ENCODE measurements at places on chromosomes 4 and X.

GRCh38 chr4:47032405-47033106, 1.2 kb downstream of the GABRB1 start:
- DNase-seq = peak; percentile 4

DNA sequence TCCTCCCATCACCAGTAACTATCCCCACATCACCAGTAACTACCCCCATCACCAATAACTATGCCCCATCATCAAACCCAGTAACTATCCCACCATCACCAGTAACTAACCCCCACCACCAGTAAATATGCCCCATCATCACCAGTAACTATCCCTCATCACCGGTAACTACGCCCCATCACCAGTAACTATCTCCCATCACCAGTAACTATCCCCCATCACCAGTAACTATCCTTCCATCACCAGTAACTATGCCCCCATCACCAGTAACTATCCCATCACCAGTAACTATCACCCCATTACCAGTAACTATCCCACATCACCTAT, 2.9 kb downstream of the ASMTL start:
- DNase-seq = no peak

- peak; percentile 85 for DNase-seq
These were observed 95.2 kb upstream of the RPS6KA3 start for GRCh38 chrX:20361890-20362262.

DNA sequence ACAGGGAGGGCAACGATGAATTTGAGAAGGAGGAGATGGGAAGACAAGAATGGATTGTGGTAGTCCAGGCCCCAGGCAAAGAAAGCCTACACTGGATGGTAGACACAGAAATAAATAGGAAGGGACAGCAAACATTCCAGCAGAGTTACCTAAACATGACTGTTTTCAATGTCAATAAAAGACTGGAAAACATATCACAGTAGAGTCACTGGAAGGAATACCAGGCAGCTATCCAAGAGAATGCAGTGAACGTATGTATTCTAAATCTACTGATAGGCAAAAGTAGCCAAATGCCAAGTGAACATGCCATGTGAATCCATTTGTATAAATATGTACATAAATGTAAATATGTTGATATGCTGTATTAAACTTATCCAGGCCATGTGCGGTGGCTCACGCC, 183.0 kb downstream of the PALLD start:
- DNase-seq = no peak

- DNase-seq = peak; percentile 72
These were observed 46.4 kb downstream of the GPAT3 start for GRCh38 chr4:83582289-83582785.

GRCh38 chr4:11894977-11895376, 466.3 kb upstream of the HS3ST1 start:
- DNase-seq = no peak

DNA sequence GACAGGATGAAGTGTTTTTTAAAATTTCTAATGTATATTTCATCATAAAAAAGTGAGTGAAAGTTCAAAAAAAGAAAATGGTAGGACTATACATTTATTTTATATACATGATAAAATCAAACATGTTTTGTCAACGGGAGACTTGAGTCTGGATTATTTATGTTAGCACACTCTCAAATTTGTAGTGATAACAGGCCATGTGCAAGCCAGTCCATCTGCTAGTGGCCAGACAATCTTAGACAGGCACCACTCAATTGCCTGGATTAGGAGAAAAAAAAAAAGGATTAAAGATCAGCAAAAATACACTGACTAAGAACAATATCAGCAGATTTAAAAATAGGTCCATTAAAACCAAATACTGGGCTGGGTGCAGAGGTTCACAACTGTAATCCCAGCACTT, 71.9 kb downstream of the KCNIP4 start:
- DNase-seq = no peak

GRCh38 chrX:9749146-9749692, 16.4 kb downstream of the GPR143 start:
- no peak for DNase-seq

- no peak for DNase-seq
These were observed 4.4 kb upstream of the FAM184B start for GRCh38 chr4:17785858-17786257.

DNA sequence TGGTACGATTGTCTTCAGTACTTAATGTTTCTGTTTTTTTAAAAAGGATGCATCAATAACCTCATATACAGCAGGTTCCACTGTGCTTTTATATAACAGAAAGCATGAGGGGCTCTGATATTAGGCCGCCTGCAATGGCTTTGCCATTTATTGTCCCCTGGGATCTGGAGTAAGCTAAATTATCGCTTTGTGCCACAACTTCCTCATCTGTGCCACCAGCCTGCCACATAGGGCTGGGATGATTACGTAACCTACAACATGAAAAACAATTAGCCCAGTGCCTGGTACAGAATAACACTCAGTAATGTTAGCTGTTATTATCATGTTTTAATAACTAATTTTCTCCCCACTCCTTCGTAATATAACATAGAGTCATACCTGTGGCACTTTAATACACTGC, 65.5 kb upstream of the TRIM2 start:
- DNase-seq = no peak

DNA sequence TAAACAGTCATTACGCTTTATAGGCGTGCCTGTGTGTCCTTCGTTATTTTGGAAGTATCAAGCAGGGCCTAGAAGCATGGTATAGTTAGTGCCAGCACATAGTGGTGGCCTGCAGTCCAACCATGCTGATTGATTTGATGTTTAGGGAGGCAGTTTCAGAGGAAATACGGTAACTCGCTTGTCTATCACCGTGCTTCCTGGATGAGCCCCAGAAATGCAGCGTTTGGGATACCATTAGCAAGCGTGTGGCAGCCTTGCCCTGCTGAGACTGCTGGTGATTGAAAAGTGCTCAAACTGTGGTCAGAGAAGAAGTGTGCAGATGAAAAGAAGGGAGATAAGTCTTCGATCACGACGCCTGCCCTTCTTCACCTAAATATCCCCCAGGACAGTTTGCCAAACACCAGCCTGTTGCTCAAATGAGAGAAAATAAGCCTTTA, 158.4 kb downstream of the CHIC2 start:
- DNase-seq = peak; percentile 78

GRCh38 chr4:114780205-114780604, 181.6 kb downstream of the UGT8 start:
- peak; percentile 1 for DNase-seq

GRCh38 chrX:46236411-46236810, 308.8 kb downstream of the ZNF674 start:
- no peak for DNase-seq

- DNase-seq = peak; percentile 48
These were observed 58.6 kb downstream of the SMAD1 start for GRCh38 chr4:145540235-145540634.

GRCh38 chrX:103376118-103376978, at the start of gene BEX3:
BEX3 (plus strand) TSS chrX:103376538; CDS start chrX:103377522, 984 bp downstream.
- DNase-seq = peak; percentile 41

DNA sequence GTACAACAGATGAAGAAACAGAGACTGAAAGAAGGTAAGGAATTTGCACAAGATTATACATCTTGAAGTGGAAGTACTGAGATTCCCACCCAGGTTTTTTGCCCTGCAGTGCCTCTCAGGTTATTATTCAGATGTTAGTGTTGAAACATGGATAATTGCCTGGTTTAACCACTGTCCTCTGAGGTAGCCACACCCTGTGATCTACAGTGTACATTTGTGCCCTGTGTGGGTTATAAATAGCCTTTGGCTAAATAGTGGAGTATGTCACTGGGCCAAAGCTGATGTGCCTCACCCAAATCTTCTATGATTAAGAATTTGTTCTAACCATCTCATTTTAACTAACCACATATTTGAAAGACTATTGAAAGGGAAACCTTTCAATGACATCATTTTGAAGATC, 5.4 kb upstream of the ASB5 start:
- DNase-seq = peak; percentile 73

DNA sequence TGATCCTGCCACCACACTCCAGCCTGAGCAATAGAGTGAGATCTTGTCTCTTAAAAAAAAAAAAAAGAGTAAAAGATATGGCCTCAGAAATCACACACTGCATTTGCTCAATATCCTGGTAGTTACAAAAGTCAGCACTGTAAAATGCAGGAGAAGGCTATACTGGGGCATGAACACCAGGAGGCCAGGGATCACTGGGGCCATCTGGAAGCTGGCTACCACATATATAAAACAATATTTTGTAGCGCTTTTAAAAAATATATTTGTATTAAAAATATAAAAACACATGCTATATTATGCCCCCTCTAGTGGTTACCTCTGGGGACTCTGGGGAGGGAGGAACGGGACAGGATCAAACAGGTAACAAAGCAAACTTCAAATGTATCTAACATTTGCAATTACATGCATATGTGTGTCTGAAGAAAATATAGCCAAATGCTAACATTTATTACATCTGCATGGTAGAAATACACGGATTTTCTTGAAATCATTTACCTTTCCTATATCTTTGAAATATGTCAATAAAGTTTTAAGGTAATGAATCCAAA, 4.0 kb downstream of the C4orf46 start:
- DNase-seq = peak; percentile 45

- peak; percentile 4 for DNase-seq
These were observed 2.8 kb downstream of the TMPRSS11D start for GRCh38 chr4:67880866-67881610.

DNA sequence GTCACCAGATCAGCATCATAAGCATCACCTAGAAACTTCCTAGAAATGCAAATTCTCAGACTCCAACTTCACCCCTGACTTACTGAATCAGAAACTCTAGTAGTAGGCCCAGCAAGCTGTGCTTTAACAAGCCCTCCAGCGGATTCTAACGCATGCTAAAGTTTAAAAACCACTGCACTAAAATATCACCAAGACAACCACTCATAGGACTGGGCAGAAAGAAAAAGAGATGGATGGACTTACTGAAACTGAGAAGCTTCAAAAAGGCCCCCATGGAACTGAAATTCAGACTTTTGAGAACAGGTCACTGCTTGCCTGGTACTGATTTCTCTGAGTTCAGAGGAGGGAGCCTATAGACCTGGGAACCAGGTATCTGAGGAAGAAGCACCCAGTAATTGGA, 40.1 kb downstream of the FAM241A start:
- DNase-seq = no peak

- DNase-seq = no peak
These were observed 309.7 kb downstream of the GUCY2F start for GRCh38 chrX:109172091-109172602.

- DNase-seq = peak; percentile 64
These were observed 94.7 kb downstream of the TMEM131L start for GRCh38 chr4:153560908-153561307.

Data from AG10803 (cell line).